Activated CD4-positive, CD25-positive, alpha-beta regulatory T cell treated with anti-CD3 and anti-CD28 coated beads, Interleukin-2, amount 50 U/mL, for 72 hours (primary cell): ENCODE measurements at places on chromosomes 4 and X.
A peak's percentile ranks its signal among the peaks of the same experiment; 100 is the strongest.

- DNase-seq: no peak
Observed at GRCh38 chr4:131137196-131137595, 2011.9 kb upstream of the PCDH10 start.

DNA sequence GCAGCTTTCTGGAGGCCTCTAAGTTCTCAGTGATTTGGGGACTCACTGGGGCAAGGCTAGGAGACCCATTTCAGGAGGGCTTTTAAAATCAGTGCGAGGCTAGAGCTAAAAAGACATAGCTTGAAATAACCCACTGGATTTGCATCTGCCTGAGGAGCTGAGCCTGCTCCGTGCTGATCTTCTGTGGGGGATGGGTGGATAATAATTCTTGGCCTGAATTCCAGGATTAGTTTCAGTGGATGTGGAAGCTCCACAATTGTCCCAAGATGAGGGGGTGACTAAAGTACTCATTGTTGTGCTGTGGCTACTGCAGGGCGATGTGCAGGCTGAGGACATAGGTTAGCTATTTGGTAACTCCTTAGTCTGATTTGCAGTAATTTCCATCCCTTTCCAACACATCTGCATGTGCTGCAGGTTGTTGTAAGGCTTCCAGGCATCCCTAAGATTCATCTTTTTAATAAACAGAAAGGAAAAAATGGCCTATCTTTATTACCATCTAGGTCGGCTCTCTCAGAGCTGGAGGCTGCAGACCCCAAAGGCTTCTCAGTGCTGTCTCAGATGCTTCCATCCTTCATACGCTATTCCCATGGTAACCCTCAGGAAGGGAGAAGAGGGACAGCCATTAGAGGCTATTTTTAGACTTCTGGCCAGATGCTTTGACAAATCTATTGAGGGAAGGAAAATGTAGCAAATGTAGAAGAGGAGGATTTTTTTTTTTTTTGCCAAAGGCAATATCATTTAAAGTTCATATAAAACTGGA lies 63.4 kb downstream of the GRXCR1 start:
- no peak for DNase-seq

- DNase-seq: no peak
Observed at GRCh38 chr4:158121161-158121579, 51.7 kb downstream of the GASK1B start.

DNA sequence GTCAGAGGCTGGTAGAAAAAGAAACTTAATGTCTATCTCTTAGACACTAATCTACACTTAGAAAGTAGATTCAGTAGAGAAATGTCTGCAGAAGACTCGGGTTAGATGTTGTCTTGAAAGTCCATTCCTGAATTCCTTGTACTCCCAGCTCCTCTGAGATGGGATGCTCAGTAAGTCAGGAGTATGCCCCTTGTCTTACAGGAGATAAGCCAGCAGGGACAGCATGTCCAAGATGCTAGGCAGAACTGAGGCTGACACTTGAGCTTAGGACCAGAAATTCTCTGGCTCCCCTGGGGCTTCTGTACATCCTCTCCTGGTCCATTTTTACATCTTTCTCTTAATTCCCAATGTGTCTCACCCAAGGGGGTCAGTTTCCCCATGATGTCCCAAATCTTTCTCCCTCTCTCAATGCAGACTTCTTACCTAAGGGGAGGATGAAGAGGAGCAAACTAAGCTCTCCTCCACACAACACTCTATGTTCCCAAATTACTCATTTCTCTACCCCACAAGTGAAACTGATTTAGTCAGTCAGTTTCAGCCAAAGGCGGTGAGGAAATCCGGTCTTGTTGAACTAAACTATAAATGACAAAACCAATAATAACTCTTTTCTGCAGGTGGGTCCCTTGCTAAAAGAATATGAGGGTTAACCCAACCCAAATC lies 558.2 kb upstream of the DIPK2B start:
- DNase-seq: no peak

- no peak for DNase-seq
Observed at GRCh38 chr4:110970642-110971041, 347.8 kb upstream of the PITX2 start.

- DNase-seq: no peak
Observed at GRCh38 chr4:70737006-70737405, 15.2 kb downstream of the RUFY3 start.

DNA sequence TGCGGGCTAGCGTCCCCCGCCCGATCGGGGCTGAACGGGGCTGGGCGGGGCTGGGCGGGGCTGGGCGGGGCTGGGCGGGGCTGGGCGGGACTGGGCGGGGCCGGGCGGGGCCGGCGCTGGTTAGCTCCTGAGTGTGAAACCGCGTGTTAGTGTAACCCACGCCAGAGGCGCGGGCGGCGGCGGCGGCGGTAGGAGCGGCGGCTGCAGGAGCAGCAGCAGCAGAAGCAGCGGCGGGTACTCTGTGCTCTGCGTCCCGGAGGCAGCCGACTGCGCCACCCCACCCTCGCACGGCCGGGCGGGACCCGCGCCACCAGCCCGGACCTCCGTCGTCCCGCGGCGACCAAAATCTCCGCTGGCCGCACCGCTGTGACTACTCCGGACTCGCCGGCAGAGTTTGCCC lies 128.1 kb downstream of the LAS1L start:
- no peak for DNase-seq

GRCh38 chr4:8550691-8551090 lies 29.5 kb upstream of the GPR78 start:
- DNase-seq: no peak

- DNase-seq: no peak
Observed at GRCh38 chr4:16622826-16623225, 275.6 kb downstream of the LDB2 start.

DNA sequence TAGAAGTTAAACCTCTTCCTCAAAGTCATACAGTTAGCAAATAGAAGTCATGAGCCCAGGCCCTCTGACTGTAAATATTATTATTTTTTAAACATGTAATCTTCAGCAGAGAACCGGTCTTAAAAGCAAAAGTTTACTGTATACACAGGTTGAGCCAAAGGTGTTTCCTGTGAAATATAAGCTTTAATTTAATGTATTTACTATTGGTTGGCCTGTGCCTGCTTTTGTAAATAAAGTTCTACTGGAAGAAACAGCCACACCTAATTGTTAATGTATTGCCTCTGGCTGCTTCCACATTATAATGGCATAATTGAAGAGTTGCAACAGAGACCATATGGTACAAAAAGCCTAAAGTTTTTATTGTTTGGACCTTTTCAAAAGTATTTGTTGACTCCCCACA lies 61.0 kb upstream of the PRDM8 start:
- no peak for DNase-seq

- no peak for DNase-seq
Observed at GRCh38 chr4:183229397-183229796, 90.7 kb downstream of the CLDN22 start.

DNA sequence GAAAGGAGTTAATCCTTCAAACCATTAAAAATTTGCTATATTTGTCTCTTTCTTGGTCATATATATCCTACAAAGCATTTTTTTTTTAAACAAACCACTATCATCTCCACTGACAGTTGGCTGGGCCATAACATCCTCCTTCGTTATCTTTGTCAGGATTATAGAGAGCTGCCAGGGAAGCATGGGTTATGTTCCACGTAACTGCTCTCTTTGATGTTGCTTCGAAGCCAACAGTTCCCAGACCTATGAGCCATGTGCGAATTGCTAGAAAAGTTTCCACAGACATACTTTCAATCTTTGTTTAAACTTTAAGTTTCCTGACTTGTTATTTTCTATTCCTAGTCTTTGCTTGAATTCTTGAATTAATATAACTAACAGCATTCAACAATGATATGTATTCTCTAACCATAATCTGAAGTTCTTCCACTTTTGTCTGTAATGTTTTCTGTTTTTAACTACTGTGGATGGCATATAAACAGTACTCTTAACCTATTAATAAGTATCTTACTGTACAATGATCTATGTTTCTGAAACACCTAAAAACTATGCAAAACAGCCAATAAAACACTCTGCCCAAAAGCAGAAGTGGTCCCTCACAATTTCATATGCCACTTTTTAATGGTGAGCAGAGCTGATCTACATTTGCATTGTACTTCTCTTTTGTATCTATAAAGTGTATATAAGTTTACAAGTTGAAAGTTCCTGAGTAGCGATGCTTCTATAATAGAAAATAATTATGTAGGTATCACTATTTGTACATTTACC lies 37.9 kb downstream of the EREG start:
- no peak for DNase-seq

- DNase-seq: no peak
Observed at GRCh38 chrX:2933125-2933900, 4.2 kb upstream of the ARSD start.

DNA sequence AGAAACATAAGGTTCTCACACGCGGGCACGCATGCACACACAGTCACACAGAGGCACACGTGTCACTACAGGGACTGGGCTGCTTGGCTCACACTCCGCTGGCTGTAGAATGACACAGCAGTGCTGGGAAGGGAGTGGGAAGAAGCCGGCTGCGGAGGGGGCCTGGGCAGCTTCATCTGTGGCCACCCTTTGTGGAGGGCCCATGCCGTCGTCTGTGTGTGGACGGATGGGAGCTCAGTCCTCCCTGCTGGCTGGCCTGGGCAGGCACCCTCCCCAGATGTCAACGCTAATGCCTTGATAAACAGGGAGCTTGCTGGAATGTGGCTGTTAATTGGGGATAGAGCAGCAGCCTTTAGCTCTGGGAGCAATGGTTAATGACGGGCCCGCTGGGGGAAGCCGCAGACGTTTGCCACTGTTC lies 621.1 kb downstream of the BCOR start:
- DNase-seq: no peak

GRCh38 chr4:40915318-40916217 lies 165.8 kb downstream of the NSUN7 start:
- DNase-seq: no peak

- DNase-seq: no peak
Observed at GRCh38 chr4:100170986-100171385, 19.3 kb downstream of the DDIT4L start.

DNA sequence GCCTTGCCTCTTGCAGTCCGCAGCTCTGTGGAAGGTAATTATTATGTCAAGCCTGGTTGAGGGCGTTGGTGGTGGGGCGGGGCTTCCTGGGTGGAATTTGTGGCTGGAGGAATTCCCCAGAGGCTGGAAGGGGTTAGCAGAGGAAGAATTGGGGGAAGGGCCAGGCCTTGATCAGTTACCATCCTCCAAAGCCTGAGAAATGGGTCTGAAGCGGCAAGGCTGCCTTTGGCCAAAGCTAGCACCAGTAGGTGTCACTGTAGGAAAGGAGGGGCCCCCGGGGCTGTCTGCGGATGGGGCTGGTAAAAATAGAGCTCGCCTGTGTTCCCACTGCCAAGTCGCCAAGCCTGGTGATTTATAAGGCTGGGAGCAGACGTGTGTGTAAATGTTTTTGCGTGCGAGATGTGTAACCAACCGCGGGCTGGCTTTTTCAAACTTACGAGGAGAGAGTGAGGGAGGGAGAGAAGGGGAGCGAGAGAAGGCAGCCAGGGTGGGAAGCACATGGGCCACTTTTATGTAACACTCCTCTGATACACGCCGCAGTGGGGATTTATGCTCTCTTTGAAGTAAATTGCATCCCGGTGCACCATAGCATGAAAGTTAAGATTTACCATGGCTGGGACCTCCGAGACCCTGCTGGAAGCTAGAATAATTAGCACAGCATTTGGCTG lies 367.0 kb downstream of the BCOR start:
- DNase-seq: peak; percentile 38

DNA sequence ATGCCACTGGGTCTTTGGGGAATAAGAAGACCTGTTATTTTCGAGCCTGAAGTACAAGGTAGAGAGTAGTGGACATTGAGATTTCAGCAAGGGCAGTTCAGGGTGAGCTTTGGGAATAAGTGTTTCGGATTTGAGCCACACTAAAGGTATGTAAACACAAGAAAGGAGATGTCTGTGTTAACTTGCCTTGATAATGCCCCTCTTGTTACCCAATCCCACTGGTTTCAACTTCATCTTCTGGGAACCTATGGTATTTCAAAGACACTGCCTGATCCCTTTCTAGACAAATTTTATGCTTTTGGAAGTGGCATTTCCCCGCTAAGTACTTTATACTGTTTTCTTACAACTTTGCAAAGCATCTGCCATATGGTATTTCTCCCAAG lies 79.4 kb downstream of the SLC9A6 start:
- no peak for DNase-seq
